H9 (cell line): ENCODE measurements at places on chromosomes 11 and 22. TPM values are rescaled to one million over a fixed set of nuclear protein-coding genes. Genes with fewer than 3 reads are reported as not detected.

GRCh38 chr22:39220890-39221850 lies 23.6 kb downstream of the PDGFB start:
- H3K27me3 ChIP-seq: no peaks in the 10 kb centered on the region
- no peak overlapping the region for H3K4me3 ChIP-seq
- H3K36me3 ChIP-seq: peaks cover 11% of the 10 kb centered on the region
- DNase-seq: peak; percentile 5
- H3K4me1 ChIP-seq: peaks cover 5% of the 10 kb centered on the region; the same call in 1 of the 2 replicates

The C11orf87 gene
- total RNA-seq: 0.11 TPM in 2 replicates

The FIBIN gene
- not detected in 2 replicates for total RNA-seq

- H3K4me3 ChIP-seq: no peak overlapping the region
- DNase-seq: no peak
- no peaks in the 10 kb centered on the region for H3K36me3 ChIP-seq
Measured at GRCh38 chr22:34427436-34427835, 507.2 kb upstream of the LARGE1 start.
